Activated CD4-positive, CD25-positive, alpha-beta regulatory T cell (primary cell): ENCODE measurements at places on chromosomes 1 and 21.

- DNase-seq: no peak
Observed at GRCh38 chr1:61515096-61515495, 209.8 kb downstream of the TM2D1 start.

DNA sequence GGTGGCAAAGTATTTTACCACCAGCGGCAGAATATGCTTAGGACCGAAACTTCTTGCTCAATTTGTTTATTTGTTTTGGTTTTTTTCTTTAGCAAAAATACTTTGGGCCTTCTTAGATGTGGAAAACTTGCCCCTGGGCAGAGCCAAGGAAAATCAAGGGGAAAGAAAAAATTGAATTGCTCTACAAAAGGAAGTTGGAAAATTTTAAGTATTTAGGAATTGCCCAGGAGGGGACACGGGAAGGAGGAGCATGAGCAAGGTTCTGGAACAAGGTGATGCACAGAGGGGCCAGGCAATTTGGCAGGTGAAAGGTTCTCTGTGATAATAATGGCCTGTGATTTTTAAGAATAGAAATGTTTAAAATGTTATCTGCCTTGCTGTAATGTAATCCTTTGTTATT is 28.6 kb downstream of the SGIP1 start:
- DNase-seq: no peak

GRCh38 chr1:28642056-28642846 is 616 bp downstream of the TAF12 start:
- no peak for DNase-seq

- DNase-seq: no peak
Observed at GRCh38 chr1:243229526-243229925, 25.6 kb downstream of the CEP170 start.

DNA sequence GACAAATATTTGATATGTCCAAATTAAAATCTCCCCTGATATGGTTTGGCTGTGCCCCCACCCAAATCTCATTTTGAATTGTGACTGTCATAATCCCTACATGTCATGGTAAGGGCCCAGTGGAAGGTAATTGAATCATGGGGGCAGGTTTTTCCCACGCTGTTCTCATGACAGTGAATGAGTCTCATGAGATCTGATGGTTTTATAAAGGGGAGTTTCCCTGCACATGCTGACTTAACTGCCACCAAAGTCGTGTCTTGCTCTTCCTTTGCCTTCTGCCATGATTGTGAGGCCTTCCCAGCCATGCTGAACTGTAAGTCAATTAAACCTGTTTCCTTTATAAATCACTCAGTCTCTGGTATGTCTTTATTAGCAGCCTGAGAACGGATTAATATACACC is 207.0 kb downstream of the BARHL2 start:
- DNase-seq: no peak

- DNase-seq: no peak
Observed at GRCh38 chr1:186183970-186184628, 191.0 kb downstream of the TPR start.

DNA sequence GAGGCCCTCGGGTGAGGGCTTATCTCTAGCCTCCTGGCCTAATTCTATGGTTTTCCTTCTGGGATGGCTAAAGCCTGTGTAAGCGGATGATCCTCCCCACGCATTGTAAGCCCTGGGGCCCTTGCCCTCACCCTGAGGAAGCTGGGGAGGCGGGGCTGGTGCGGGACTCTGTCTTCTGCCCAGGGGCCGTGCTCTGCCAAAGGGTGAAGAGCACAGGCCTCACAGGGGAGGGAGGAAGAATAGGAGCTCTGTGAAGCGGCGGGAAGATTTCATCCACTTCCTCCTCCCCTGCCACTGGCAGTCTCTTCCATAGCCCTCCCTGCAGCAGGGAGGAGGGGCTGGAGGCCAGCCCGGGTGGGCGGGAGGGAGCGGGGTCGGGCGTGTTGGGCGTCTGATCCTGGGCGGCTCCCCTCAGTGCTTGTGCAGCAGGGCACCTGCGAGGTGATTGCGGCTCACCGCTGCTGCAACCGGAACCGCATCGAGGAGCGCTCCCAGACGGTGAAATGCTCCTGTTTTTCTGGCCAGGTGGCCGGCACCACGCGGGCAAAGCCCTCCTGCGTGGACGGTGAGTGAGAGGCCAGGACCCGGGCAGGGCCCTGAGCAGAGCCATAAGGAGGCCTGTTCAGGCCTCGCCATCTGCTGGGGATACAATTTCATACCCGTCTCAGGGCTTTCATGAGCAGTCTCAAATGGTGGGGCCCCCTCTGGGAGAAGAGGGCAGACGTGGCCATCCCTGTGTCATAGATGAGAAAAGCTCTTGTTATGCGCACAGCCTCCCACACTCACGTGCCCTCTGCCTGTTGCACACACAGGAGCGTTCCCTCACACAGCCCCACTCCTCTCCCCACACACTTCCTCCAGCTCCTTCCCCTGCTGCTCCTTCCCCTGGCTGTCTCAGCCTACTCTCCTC is 7.7 kb upstream of the PPM1J start:
- DNase-seq: no peak

DNA sequence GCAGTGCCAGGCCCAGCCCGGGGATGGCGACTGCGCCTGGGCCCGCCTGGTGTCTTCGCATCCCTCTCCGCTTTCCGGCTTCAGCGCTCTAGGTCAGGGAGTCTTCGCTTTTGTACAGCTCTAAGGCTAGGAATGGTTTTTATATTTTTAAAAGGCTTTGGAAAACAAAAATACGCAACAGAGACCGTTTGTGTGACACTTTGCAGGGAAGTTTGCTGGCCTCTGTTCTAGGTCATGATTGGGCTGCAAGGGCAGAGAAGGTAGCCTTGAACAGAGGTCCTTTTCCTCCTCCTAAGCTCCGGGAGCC is 719 bp downstream of the SOD1 start:
- no peak for DNase-seq

DNA sequence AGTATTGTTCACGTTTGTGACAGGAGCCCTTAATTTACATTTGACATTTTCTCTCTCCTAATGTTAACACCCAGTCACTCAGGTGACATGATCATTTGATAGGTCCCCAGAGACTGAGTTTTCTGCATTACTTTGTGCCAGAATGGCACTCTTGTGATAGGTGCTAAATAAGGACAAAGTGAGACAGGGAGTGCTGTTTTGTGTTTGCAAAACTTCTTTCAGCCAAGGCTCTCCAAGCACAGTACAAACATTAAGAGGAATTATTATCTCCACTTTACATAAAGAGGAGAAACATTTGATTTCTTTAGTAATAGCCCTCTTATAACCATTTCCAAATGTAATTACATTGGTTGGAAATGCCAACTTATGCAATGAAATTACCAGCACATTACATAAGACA is 355.2 kb downstream of the NTNG1 start:
- no peak for DNase-seq

DNA sequence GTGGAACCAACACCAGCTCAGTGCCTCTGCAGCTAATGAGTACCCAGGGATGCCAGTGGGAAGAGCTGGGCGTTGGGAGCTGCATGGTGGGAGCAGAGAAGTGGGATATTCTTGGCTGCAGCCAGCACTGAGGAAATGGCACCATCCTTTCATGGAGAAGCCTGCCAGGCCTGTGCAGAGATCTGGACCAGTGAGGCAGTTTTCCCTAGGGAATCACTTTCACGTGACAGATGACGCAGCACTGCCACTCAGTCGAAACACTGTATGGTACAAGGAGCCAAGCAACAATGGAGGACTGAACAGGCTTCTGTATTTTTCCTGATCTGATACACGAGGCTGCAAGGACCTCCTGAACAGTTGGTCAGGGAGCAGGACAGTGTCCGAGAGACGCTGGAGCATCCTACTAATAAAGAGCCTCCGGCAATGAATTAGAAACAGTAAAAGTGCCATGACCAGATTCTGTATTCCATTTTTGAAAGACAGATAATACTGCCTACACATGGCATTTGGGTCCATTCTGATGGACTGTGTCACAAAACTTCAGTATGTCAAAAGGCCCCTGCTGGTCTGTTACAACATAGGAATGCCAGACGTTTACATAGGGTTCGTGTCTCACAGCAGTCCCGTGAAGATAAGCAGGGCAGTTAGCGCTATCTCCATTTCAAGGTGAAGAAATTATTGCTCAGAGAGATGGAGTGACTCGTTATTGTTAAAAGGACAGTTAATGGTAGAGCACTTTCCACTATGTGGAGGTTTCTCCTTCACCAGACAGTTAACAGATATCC is 44.0 kb upstream of the LMO4 start:
- no peak for DNase-seq

- no peak for DNase-seq
Observed at GRCh38 chr1:224333939-224334786, 4.2 kb upstream of the NVL start.

GRCh38 chr1:23567996-23568607 is 8.8 kb upstream of the ID3 start:
- no peak for DNase-seq

- no peak for DNase-seq
Observed at GRCh38 chr1:103371234-103371633, 154.3 kb upstream of the RNPC3 start.

- no peak for DNase-seq
Observed at GRCh38 chr1:214913966-214914365, 168.6 kb upstream of the KCNK2 start.

DNA sequence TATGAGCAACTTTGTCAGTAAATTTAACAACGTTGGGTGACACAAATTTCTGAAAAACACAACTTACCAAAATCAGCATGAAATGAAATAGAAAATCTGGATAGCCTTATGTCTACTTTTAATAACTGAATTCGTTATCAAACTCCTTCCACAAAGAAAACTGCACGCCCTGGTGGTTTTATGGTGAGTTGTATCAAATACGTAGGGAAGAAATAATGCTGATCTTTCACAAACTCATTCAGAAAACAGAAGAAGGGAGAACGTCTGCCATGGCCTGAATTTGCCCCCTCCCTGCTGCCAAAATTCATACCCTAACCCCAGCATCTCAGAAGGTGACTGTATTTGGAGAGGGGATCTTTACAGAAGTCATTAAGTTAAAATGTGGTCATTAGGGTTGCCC is 50.0 kb upstream of the COL18A1 start:
- DNase-seq: no peak

GRCh38 chr1:29639156-29639736 is 402.9 kb downstream of the PTPRU start:
- DNase-seq: no peak

DNA sequence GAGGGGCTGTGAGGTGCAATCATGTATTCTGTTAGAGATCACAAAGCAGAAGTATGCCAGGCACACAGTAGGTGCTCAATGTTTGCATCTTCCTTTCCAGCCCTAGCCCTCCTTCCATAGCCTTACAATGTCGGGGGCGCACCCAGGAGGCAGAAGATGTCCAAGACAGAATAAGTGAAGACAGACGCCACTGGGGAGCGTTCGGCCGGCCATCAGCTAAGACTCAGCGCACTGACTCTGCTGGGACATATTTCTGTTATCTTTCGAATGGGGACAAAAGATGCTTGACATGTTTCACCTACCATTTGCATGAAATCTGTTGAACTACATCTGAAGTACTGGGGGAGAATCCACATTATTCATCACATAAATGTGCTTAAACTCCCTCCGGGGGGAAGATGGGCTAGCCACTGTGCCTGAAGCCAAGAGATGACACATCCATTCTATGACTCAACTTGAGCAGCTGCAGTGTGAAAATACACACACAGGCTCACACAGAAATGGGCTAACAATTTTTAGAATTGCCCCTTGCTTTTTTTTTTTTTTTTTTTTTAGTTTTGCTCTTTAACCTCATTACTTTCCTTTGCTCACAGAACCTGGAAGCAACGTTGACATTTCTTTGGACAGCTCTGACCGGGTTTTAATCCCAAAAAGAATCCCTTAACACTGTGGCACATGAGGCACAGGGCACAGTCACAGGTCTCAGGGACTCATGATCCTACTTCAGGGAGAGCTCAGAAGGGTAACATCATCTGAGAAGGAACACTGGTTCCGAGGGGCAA is 7.9 kb downstream of the TIAM1 start:
- DNase-seq: no peak

DNA sequence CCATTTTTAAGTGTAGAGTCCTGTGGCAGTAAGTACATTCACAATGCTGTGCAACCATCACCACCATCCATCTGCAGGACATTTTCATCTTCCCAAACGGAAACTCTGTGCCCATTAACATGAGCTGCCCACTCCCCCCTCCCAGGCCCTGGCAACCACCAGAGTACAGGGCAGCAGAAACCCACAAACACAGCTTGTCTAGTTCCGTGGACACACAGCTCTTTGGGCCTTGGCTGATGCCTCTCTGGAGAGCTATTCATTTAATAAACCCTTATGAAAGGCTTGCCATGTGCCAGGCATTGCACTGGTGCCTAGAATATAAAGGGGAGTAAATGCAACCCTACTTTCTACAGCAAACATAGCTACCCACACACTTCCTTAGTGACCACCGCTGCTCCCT is 28.0 kb downstream of the STUM start:
- no peak for DNase-seq

DNA sequence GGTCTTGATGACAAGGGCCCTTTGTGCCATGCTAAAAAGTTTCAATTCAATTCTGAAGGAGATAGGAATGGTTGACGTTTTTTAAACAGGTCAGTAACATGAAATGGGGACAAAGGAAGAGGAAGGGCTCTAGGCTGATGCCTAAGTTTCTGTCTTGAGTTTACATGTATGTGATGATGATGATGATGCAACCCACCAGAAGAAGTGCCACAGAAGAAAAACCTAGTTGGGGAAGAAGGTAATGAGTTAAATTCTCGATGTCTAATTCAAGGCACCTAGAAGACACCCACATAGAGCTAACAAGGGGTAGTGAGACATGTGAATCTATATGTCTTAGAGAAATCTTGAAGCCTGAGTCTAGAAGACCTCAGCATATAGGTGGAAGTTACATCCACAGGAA is 44.4 kb upstream of the ATP1A1 start:
- DNase-seq: no peak

- no peak for DNase-seq
Observed at GRCh38 chr1:158121604-158122254, 59.0 kb upstream of the CD1D start.

DNA sequence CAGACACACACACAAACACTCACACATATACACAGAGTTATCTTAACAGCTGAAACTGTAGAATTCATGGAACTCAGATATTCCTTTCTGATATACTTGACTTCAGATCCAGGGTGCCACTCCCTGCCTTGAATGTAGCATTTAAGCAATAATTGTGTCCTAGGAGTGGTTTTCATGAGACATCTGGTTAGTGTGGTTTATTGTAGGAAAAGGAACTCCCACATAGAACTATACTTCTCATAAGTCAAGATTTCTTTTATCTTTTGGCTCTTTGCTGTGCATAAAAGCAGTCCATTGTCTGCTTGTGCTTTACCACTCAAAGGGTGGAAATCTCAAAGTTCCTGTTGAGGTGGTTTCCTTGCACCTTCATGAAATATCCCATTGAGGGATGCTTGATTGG is 272.6 kb upstream of the SGIP1 start:
- no peak for DNase-seq

GRCh38 chr1:89732643-89733222 is 88.1 kb upstream of the LRRC8D start:
- DNase-seq: no peak

DNA sequence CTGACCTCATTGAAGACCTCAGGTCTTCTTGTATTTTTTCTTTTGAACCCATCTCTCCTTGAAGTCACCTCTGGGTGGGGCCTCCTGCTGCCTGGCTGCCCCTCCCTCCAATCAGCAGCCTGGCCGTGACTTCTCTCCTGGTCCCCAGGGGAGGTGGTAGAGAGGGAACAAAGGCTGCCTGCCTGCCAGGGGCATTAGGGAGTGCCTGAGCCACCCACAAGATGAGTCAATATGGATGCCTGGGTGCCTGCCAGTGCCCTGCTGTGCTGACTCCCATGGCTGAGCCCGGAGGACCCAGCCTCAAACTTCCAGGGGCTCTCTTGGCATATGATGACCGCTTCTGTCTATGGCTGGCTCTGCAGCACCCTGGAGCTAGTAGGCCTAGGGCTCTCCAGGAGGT is 5.3 kb upstream of the CDCP2 start:
- DNase-seq: no peak
